ENCODE measurements at places on chromosomes 3 and 15. TPM values are rescaled to one million over a fixed set of nuclear protein-coding genes. Genes with fewer than 3 reads are reported as not detected.

- H3K4me3 ChIP-seq: no peak overlapping the region
- no peaks in the 10 kb centered on the region for H3K4me1 ChIP-seq
- DNase-seq: no peak
- no peak overlapping the region for H3K27ac ChIP-seq
These were observed 92.8 kb upstream of the MITF start for GRCh38 chr3:69646287-69647067.

GRCh38 chr15:59199626-59200465 lies 6.8 kb upstream of the LDHAL6B start:
- H3K27ac ChIP-seq: no peak overlapping the region
- no peak for DNase-seq
- peaks cover 26% of the 10 kb centered on the region for H3K36me3 ChIP-seq
- H3K4me1 ChIP-seq: no peaks in the 10 kb centered on the region

- H3K36me3 ChIP-seq: no peaks in the 10 kb centered on the region
- no peaks in the 10 kb centered on the region for H3K4me1 ChIP-seq
- no peak for DNase-seq
These were observed 276.0 kb upstream of the TTC14 start for GRCh38 chr3:180325958-180326357.

USP50 gene
- total RNA-seq: 0.86 TPM

DNA sequence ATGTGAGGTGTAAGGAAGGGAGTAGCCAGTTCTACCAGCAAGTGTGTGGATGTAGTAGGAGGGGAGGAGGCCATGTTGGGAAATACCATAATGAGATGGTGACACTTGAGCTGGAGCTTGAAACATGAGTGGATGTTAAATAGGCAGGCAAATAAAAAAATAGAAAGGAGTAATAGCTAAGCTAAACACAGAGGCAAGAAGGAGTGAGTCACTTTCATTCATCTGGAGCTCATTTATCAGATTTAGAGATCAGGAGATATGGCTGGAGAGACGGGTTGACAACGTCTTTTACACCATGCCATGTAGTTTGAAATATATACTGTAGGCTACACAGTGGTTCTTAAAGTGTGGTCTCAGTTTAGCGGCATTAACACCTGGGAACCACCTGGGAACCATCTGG lies 390.5 kb downstream of the DIPK2A start:
- H3K4me3 ChIP-seq: no peak overlapping the region
- no peaks in the 10 kb centered on the region for H3K36me3 ChIP-seq
- H3K27me3 ChIP-seq: no peaks in the 10 kb centered on the region

RYR3 gene
- total RNA-seq: not detected

MUC20 gene
- total RNA-seq: 5.5 TPM

DNA sequence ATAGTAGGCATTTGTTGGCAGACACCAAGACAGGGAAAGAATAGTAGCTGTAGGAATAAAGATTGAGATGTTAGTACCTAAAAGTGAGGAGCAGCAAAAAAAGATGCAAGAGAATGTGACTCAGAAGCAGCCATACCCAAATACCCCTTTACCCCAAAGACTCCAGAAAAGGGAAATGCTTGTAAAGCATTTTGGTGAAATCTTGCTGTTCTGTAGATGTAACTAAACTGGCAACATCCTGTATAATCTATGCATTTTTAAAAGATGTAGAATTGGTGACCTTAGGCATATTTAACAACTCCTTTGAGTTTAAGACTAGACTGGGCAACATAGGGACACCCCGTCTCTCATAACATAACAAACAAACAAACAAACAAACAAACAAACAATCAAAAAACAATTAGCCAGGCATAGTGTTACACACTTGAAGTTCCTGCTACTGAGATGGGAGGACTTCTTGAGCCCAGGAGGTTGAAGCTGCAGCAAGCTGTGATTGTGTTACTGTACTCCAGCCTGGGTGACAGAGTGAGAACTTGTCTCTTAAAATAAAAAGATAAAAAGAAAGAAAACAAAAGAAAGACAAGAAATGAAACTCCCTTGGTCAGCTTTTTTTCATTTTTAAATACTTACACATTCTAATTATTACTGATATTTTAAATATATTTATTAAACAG lies 361.5 kb upstream of the KCNH8 start:
- no peak overlapping the region for H3K27ac ChIP-seq
- DNase-seq: no peak
- H3K27me3 ChIP-seq: no peaks in the 10 kb centered on the region
- H3K4me1 ChIP-seq: no peaks in the 10 kb centered on the region
- no peaks in the 10 kb centered on the region for H3K36me3 ChIP-seq

DNA sequence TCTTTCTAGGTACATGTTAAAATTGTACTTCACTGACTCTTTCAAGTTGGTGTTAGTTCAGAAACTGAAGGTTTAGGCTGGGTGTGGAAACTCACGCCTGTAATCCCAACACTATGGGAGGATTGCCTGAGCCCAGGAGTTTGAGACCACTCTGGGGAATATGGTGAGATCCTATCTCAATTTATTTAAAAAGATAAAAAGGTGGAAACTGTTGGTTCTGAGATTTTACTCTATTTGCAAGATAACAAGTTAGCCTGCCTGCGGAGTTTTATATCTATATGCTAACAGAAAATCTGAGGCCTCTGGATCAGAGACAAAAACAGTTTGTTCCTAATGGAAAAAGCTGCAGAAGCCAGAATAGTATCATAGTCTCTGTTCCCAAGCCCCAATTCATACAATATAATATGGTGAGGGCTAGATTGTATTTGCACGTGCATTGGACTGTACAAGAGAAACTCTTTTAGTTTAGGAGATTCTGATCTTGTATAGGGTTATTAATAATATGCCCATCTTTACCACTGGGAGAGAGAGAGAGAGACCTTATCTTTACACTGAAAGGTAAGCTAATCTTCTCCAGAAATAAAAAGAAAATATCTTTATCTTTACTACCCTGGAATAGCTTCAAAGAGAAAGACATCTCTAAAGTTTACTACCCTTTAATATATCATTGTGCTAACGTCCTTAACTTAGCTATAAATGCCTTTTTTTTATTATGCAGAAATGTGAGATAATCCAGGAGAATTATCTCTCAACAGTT lies 1267.6 kb downstream of the OTOL1 start:
- no peaks in the 10 kb centered on the region for H3K36me3 ChIP-seq
- no peak overlapping the region for H3K27ac ChIP-seq
- H3K4me1 ChIP-seq: no peaks in the 10 kb centered on the region

GRCh38 chr15:82047453-82048400 lies 1.9 kb upstream of the MEX3B start:
- no peak for DNase-seq
- no peak overlapping the region for H3K27ac ChIP-seq
- H3K4me1 ChIP-seq: no peaks in the 10 kb centered on the region
- H3K4me3 ChIP-seq: peak overlapping the region; percentile 84

PDZRN3 gene
- total RNA-seq: 0.56 TPM

ST3GAL6 gene
- total RNA-seq: 24.5 TPM

- no peaks in the 10 kb centered on the region for H3K36me3 ChIP-seq
- no peaks in the 10 kb centered on the region for H3K4me1 ChIP-seq
These were observed 123.3 kb downstream of the PLOD2 start for GRCh38 chr3:146037697-146038096.

DNA sequence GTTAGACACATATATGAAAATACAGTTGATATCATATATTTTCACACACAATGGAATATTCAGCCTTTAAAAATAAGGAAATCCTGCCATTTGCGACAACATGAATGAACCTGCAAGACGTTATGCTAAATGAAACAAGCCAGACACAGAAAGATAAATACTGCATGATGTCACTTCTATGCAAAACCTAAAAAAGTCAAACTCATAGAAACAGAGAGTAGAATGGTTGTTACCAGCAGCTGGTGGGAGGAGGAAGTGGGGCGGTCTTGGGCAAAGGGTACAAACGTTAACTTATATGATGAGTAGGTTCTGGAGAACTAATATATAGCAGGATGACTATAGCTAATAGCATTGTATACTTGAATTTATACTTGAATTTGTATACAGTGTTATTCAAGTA lies 213.2 kb upstream of the NR2F2 start:
- DNase-seq: no peak
- no peaks in the 10 kb centered on the region for H3K27me3 ChIP-seq
- no peak overlapping the region for H3K4me3 ChIP-seq
- no peak overlapping the region for H3K27ac ChIP-seq
- H3K36me3 ChIP-seq: no peaks in the 10 kb centered on the region
- H3K4me1 ChIP-seq: no peaks in the 10 kb centered on the region

FOXB1 gene
- total RNA-seq: not detected

CD276 gene
- 18.8 TPM for total RNA-seq

- no peak for DNase-seq
- H3K4me3 ChIP-seq: no peak overlapping the region
- no peaks in the 10 kb centered on the region for H3K4me1 ChIP-seq
- no peaks in the 10 kb centered on the region for H3K36me3 ChIP-seq
- H3K27ac ChIP-seq: no peak overlapping the region
- H3K27me3 ChIP-seq: no peaks in the 10 kb centered on the region
These were observed 590.4 kb upstream of the DPPA4 start for GRCh38 chr3:109927726-109928125.

DNA sequence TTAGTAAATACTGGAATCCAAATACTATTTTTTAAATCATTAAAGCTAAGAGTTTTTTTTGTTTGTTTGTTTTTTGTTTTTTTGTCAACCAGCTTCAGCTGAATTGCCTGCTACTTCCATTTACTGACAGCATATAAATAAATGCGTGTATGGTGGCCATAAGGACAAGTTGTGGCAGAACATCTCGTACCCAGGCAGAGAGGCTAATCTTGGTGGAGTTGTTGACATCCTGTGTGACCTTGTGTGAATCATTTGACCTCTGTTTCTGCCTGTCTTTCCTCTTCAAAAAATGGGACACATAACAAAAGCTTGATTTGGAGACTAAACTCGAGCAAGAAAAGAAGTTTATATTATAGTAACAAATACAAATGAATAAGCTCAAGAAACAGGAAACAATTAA lies 734.2 kb downstream of the MCTP2 start:
- no peaks in the 10 kb centered on the region for H3K36me3 ChIP-seq
- H3K27me3 ChIP-seq: no peaks in the 10 kb centered on the region
- DNase-seq: no peak
- H3K4me1 ChIP-seq: no peaks in the 10 kb centered on the region

TATDN2 gene
- 12.0 TPM for total RNA-seq

GRCh38 chr3:195035345-195036202 lies 235.4 kb downstream of the XXYLT1 start:
- no peak overlapping the region for H3K27ac ChIP-seq
- peaks cover 36% of the 10 kb centered on the region for H3K4me1 ChIP-seq
- peak; percentile 52 for DNase-seq
- H3K4me3 ChIP-seq: no peak overlapping the region
- H3K27me3 ChIP-seq: no peaks in the 10 kb centered on the region

DNA sequence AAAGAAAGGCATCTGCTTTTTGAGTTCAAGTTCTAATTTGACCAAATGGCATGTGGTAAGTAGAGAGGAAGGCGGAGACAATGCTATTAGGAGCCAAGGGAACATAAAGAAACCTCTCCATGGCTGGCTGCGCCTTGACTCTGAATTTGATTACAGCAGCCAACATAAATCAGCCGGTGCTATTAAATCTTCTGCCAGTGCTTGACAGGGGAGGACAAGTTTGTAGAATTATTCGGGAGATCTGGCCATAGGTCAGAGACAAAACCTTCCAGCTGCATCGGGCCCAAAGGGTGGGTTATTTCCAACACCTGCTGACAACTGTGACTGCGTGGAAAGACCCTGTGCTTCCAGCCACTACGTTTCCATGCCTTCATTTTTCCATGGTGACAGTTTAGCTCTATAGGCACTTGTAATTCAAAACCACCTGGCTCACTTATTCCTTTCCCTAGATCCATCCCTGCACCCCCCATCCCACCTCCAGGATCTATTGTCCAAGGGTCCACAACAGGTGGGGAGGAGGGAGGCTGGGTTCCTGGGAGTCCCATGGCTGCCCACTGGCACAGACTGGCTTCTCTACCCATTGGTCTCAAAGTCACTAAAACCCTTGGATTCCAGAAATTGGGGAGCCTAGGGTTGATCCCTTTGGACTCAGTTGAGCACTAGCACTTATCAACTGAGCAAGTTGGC lies 15.9 kb downstream of the COLQ start:
- no peaks in the 10 kb centered on the region for H3K4me1 ChIP-seq
- no peaks in the 10 kb centered on the region for H3K36me3 ChIP-seq
- H3K4me3 ChIP-seq: no peak overlapping the region
- H3K27me3 ChIP-seq: no peaks in the 10 kb centered on the region
- H3K27ac ChIP-seq: no peak overlapping the region

GABRR3 gene
- total RNA-seq: not detected

DNA sequence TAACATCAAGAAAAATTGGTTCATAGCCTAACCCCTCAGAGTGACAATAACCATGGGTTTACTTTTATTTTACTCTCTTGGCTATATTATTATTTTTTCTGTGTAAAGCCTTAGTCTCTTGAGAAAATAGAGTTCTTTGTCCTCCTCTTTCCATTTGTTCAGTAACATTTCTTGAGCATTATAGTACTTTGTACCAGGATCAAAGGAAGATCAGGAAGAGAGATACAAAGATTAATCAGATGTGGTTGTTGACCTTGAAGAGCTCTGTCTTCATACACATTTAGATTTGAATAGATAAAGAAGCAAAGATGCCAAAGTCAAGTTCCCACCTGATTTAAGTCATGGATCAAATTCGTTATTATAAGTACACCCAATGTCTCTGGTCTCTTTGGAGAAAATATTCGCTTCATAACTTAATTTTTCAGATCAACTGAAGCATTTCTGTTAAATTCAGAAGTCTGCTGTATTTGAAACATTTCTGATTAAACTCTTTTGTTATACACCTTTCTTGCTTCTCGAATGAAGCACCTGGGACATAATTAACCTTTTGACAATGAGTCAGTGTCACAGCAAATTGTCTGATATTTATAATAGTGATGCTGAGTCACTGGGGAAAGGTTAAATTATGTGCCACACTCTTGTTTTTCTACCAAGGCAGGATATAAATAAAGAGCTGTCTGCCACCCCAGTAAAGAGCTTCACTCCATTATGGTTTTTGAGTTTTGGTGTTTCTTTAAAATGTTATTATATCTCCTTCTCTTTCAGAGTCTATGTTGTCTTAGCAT lies 100.2 kb downstream of the GHSR start:
- no peak overlapping the region for H3K27ac ChIP-seq
- no peaks in the 10 kb centered on the region for H3K4me1 ChIP-seq
- no peaks in the 10 kb centered on the region for H3K27me3 ChIP-seq
- DNase-seq: no peak

KLHL40 gene
- total RNA-seq: not detected

CTXN2 gene
- not detected for total RNA-seq

DNA sequence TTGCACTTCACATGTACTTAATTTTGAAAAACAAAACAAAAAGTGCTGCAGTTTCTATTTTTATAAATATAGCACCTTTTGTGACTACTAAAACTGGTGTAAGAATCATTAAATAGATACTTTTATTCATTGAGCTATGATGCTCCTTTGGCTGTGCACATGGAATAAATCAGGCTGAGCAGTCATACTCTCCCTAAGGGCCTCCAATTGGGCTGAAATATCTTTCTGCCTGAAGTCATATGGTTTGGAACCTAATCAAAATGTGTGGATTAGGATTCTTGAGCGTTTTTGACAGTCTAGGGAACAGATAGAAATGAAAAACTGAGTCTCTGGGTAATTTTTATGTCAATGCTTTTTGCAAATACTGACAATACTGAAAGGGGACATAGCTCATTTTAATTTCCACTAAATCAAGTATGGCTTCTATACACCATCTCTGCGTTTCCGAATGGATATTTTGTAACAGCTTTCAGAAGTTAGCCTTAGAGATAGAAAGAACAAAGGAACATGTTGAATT lies 392.2 kb upstream of the ROBO1 start:
- H3K36me3 ChIP-seq: no peaks in the 10 kb centered on the region
- H3K27ac ChIP-seq: no peak overlapping the region
- H3K27me3 ChIP-seq: no peaks in the 10 kb centered on the region
- DNase-seq: no peak
- no peaks in the 10 kb centered on the region for H3K4me1 ChIP-seq
- no peak overlapping the region for H3K4me3 ChIP-seq

FAM81A gene
- not detected for total RNA-seq

TRAIP gene
- total RNA-seq: 0.90 TPM

HGD gene
- 117 TPM for total RNA-seq

Data from right lobe of liver (tissue), 6 donors.